HT-29 (cell line): ENCODE measurements at places on chromosomes 2 and 18.

DNA sequence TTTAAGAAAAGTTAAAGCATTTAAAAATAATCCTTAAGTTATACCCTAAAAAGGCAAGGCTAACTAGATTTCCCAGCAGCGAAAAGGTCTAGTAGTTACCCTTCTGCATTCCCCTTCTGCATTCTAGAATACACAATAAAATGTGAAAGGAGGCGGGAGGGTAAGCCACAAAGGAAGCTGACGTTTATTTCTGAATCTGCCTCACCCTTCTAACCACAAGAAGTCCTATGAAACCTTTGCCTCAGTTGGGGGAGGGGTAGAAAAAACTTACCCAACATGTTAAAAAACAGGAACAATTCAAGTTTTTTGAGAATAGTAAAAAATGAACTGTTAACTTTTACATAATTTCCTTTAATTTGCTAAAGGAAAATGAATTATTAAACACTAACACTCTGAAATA, 11.3 kb downstream of the STK17B start:
- DNase-seq, result peak; percentile 85

DNA sequence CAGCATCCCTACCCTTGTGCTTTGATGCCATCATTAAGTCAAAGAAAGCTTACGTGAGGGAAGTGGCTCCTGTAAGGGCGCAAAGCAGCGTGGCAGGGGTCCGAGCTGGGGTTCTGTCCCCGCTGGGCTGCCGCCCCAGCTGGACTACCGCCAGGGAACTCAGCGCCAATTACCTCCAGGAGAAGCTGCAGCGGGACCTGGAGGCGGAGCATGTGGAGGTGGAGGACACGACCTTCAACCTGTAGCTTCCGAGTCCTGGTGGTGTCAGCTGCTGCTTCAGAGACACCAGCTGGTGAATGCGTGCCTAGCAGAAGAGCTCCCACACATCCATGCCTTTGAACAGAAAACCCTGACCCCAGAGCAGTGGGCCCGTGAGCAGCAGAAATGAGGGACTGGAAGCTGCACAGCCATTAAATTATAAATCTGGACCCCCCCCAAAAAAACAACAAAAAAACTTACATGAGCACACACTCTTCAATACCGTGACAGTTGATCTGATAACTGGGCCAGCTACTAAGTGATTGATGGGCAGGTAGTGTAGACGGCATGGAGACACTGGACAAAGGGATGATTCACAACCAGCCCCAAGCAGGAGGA, 20.1 kb upstream of the YES1 start:
- peak; percentile 61 for DNase-seq

DNA sequence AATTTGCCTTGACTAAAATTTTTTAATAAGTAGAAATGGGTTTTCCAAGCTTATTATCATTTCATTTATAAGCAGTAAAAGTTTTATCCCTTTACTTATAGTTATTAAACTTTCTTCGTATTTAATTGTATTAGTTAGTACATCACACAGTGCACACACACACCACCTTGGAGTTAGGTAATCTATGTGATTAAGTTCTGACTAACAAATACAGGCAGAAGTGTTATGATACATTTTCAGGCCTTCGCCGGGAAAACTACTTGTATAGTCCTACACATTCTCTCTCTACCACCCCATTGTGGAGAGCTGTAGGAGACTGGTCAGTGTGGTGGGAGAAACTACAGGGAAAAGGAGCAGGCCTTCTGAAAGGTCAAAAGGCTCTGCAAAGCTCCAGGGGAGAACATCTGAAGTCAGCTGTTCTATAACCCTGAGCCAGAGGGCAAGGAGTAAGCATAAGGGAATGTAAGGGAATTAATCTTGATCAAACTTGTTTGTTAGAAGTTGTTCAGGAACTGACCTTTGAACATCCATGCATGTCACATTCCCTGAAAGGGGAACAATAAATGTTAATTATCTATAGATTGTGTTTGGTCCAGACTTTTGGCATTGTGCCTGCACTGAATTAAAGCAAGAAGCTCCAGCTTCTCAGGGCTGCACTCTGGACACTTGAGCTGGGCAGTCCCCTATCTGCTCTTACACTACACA, 231.7 kb downstream of the FSIP2 start:
- DNase-seq, result peak; percentile 79

- no peak for DNase-seq
Measured at GRCh38 chr18:50297621-50298442, 10.3 kb upstream of the CXXC1 start.

DNA sequence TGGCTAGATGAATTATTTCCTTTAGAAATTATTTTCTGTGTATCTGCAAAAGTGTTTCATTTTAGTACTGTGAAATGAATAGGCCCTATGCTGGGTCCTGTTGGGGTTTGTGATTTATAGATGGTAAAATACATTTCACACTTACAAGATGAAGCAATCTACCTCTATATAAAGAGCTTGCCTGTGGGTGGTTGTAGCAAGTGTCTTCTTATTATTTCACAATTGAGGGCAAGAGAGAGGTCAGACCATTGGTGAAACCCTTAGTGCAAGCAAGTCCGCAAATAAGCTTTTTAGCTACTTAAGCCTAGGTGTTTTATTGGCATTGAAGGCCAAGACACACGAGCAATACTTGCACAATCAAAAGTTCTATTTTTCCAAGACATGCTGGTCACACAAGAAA, 153.1 kb downstream of the FMNL2 start:
- DNase-seq, result no peak

GRCh38 chr18:76388261-76388660, 106.8 kb downstream of the ZNF516 start:
- DNase-seq, result no peak

DNA sequence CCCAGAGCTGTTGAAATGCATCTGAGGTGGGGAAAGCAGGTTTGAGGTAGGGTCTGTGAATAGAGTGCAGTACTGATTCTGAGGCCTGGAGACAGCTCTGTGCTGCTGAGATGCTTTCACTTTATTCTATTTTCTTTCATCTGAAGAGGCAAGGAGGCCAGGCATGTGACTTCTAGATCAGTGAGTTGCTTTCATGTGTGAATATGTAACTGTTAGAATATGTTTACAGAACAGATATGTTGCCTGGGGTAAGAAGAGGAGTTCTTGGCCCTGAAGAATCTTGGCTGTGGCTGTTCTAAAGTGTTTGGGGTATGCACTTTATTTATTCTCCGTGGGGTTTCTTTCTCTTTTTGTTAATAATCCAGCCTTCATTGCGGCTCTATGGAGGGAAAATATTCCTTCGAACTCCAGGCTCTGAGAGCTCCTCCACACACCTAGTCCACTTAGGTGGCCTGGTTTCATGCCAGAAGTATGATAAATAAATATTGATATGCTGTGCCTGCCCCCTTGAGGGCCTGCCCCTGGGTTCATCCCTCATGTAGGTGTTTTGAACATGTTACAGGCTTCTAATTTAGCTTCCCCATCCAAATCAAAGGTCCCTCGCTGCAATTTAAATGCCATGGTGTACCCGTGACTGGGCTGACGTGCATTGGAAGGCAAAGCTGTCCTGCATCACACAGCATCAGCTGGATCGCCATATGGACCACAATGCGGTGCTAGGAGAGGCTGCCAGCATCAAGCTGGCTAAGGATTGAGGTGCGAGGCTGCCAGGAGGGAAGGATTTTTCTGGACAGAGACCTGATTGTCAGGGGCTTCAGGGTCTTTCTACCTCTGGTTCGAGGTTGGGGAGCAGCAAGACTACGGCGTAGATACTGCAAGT, 102.9 kb downstream of the PRKCE start:
- no peak for DNase-seq

DNA sequence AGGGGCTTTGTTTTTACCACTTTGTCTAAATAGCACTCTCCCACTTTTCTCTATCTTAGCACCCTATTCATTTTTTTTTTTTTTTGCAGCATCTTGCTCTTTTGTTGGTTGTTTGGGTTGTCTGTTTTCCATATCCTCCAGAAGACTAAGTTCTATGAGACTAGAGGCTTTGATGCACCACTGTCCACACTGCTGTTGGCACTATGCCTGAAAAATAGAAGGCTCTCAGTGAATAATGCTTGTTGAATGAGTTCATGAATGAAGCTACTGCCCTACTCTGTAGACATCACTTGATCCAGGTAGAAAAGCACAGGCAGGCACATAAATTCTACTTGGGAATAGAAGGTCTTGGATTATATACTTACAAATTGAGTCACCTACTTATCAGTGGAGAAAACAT, 7.3 kb downstream of the IL1A start:
- DNase-seq, result no peak

GRCh38 chr2:217930761-217931563, 71.8 kb downstream of the TNS1 start:
- DNase-seq, result no peak

- no peak for DNase-seq
Measured at GRCh38 chr2:128308889-128309279, 9.8 kb downstream of the HS6ST1 start.

GRCh38 chr2:239971115-239971514, 54.0 kb downstream of the NDUFA10 start:
- DNase-seq, result no peak

DNA sequence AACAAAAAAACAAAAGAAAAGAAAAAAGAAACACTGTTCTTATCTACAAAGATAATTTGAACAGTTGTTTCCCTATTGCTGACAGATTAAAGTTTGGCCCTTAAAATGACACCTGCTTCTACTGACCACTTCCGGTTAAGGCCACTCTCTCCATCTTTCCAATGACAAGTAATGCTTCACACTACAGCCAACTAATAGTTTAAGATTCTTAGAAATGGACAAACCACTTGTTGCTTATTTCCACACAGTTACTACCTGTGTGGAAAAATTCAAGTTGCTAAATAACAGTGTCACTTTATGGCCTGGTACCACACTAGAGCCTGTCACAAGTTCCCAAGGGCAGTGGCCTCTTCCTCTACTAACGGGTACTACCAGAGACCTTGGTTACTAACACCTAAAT, 2.4 kb downstream of the TMEM185B start:
- no peak for DNase-seq

- DNase-seq, result peak; percentile 40
Measured at GRCh38 chr18:36899289-36899688, 70.4 kb downstream of the KIAA1328 start.

- DNase-seq, result no peak
Measured at GRCh38 chr2:20194097-20195015, 30.6 kb downstream of the SDC1 start.
